ENCODE measurements at places on chromosomes 2 and 18.

- no peak for DNase-seq
Measured at GRCh38 chr2:21356086-21356856, 232.5 kb downstream of the TDRD15 start.

GRCh38 chr2:119544939-119545475, 758 bp downstream of the CFAP221 start:
- no peak for DNase-seq

DNA sequence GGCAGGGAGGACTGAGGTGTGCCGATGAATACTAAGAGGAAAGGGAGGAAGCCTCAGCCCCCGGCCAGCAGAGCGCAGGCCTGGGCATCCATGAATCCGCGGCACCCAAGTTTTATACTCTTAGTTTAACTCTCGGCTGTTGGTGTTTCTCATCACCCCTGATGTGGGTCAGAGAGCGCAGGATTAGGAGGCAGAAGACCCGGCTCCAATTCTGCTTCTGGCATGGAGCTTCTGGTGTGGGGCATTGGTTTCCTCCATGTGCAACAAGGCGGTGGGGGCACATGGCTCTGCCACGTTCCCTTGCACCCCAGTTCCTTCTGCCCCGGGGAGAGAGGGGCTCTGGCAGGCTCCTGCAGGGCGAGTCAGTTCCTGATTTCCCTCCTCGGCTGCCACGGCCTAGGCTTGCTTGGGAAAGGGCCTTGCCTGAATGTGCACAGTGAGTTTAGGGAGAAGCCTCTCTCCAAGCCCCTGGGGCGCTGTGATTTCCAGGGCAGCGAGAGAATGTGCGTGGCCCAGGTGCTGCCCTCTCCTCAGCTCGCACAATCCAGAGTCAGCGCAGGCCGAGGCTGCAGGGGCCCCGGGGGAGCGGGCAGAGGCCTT, 36.2 kb upstream of the DNMT3A start:
- DNase-seq, result no peak

GRCh38 chr2:100140582-100140981, 1.8 kb downstream of the AFF3 start:
- DNase-seq, result peak; percentile 25

- DNase-seq, result no peak
Measured at GRCh38 chr2:120682654-120683053, 53.0 kb upstream of the GLI2 start.

- no peak for DNase-seq
Measured at GRCh38 chr18:9740071-9740470, 32.0 kb downstream of the RAB31 start.

- no peak for DNase-seq
Measured at GRCh38 chr18:26336572-26336971, 110.3 kb downstream of the TAF4B start.

- DNase-seq, result no peak
Measured at GRCh38 chr2:149863227-149863626, 275.7 kb upstream of the MMADHC start.

GRCh38 chr2:116819355-116819754, 995.1 kb upstream of the DDX18 start:
- no peak for DNase-seq

- DNase-seq, result no peak
Measured at GRCh38 chr2:15599994-15600393, 8.3 kb downstream of the DDX1 start.

DNA sequence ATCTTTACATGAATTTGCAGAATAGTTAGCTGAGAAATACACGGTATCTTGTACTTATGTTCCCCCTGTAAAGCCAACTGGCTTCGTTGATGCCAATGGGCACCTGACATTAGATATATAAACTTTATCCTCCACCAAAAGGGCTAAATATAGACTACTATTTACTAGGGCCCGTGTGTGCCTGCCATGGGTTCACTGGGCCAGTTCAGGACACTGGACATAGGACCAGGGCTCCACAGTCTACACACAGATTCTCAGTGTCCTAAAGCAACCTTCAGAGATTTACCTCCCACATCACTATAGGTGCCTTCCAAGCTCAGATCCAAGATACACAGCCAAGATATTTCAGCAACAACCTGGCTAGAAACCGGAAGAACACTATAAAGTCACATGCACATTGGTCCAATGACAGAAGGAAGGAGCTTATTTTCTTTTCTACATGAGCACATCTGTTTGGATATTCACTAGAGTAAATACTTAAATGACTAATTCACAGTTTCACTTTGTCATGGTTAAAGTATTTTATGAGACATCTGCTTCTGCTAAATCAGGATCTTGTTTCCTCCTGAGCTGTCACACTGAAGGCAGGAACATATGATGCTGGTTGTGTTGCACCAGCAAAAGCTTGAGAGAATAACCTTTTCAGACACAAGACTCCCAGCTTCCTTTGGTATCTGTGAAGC, 95.1 kb downstream of the MYO5B start:
- DNase-seq, result no peak

DNA sequence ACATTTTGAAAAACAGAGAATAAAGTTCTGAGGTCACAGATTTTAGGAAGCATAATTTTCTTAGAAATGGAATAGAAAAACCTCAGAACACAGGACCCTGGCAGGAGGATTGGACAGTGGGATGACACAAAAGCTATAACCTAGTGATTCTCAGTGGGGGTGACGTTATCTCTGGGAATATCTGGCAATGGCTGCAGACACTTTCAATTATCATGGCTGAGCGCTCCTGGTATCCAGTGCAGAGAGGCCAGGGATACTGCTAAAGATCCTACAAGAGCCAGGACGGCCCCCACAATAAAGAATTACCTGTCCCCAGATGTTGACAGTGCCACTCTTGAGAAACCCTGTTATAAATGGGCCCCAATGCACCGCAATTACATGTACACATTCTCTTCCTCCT, 117.2 kb upstream of the SPRED2 start:
- no peak for DNase-seq

- DNase-seq, result no peak
Measured at GRCh38 chr2:1974397-1974796, 230.1 kb upstream of the PXDN start.

GRCh38 chr18:55012008-55012407, 52.7 kb upstream of the CCDC68 start:
- DNase-seq, result no peak

- no peak for DNase-seq
Measured at GRCh38 chr18:10732990-10733389, 207.2 kb downstream of the NAPG start.

DNA sequence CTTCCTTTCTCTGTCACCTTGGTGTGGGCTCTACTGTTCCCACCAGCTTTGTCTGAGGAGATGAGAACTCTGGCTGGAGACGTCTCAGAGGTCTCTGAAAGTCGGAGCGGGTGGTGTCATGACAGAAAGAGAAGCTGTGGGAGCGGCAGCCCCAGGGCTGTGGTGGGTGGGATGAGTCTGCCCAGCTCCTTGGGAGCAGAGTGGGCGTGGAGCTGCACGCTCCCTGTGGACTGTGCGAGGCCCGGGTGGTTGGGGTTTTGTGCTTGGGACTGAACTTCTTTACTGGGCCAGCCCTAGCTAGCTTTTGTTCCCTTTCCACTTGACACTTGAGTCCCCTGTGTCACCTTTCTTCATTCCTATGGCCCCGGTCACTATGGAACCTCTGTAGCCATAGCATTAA, 10.4 kb downstream of the TOGARAM2 start:
- DNase-seq, result no peak

GRCh38 chr2:207317378-207317984, 151.7 kb upstream of the KLF7 start:
- DNase-seq, result no peak

DNA sequence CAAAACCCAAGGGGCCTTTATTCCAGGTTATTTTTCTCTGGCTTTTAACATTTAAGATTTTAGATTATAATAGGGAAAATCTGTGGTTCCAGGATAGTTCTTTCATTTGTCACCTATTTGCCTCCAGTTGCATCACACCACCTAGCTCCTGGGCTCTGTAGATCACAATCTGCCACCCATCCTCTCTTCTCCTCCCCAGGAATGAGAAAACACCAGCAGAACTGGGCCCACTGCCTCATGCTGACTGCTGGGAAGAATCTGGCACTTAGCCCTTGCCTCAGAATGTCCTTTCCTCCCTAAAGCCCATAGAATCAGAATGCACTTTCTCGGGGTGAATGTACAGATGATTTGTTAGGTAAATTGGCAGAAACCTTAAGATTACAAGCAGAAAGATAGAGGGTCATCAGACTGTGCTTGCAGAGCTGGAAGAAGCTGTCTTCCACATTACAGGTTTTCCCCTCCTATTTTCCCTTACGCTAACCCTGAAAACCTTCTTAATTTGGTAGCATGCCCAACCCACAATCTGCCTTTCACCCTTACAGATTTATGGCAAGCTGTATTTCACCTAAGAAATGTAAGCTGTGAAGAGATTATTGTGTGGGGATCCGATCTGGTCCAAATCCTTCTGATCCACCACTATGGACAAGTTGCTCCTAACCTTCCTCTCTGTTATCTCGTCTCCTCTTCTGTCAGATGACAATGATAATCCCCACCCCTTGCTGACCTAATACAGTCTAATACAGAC, 72.6 kb downstream of the LRRC30 start:
- no peak for DNase-seq

DNA sequence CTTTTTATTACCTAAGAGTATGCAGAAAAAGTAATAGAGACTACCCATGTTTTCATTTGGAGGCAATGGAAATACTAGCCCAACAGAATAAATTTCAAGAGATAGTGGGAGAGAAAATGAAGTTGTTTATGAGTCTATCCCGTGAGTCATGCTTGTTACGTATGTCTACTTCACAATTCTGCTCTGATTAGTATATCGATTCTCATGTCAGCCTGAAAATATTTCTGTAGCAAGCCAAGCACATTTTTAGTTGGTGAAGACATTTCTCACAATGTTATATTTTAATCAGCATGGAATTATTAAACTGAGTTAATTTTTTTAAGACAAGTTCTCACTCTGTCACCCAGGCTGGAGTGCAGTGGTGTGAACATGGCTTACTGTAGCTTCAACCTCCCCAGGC, 346.1 kb downstream of the RPRM start:
- no peak for DNase-seq

- DNase-seq, result no peak
Measured at GRCh38 chr18:14075196-14075595, 57.0 kb downstream of the ZNF519 start.

DNA sequence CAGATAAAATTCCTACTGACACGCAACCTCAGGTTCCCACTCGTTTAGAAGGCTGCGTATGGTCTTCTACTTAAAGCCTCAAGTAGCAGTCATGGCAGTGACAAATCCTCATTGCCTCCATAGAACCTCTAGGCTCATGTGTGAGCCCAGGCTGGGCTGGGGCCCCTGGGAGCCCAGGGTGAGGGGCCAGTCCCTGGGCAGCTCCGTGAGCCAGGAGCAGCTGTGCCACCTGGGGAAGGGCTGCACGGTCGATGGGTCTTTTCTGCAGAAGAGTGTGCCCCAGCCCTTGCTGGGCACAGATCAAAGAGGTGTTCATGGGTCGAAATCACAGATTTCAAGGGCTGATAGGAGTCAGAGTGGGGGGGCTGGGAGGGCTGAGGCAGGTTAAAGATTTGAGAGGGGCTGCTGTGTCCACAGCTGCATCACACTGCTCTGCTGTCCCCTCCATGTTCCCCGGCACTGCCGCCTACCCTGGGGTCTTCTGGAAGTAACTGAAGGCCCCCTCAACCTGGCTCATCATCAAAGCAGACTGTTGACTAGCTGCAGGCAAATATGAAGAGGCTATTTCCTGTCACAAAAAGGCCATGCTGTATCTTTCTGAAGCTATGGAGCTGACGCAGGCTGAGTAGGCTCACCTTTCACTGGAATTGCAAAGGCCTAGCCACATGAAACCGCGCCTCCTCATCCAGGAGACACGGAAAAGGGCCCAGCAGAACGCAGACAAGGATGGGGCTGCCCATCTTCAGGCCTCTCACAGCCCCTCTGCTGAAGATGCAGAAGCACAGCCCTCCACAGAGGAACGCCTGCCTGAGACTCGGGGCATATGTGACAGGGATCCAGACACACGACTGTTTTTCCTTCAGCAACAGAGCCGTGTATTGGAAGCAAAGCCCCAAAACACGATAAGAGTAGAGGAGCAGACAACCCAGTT, 35.7 kb upstream of the ALPP start:
- no peak for DNase-seq

DNA sequence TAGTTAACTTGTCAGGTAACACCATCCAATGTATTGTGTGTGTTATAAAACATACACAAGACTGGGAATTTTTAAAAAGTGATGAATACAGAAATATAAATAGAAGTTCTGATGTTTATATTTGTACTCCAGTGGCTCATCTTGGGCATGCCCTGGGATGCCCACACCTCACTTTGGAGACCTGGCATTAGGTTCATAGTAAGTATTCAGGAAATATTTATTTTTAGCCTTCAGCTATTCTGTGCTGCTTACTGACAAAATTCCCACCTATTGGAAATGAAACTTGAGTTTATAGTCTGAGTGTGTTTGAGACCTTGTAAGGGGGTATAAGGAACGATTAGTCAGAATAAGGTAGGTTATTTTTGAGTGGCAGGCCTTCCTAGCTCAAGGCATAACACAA, 67.5 kb downstream of the MYO1B start:
- no peak for DNase-seq

GRCh38 chr2:67389286-67389685, 7.8 kb upstream of the ETAA1 start:
- no peak for DNase-seq

DNA sequence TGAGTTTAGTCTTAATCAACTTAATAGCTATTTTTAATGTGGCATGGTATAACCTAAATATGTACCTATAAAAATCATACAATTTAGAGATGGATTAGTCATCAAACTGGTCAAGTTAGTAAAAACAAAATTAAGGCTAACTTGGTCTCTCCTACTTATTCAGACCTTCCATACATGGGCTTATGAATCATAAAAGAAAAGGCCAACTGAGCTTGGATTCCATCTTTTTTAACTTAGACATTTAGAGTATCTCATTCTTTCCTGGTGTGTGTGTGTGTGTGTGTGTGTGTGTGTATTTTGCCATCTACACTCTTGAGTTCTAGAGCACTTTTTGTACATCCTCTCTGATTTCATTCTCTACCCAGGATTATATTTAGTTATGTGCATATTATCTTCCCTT, 637.5 kb downstream of the PLCL1 start:
- DNase-seq, result no peak

GRCh38 chr2:10661846-10662245, 27.9 kb downstream of the NOL10 start:
- no peak for DNase-seq

GRCh38 chr2:24209389-24210105, 34.7 kb downstream of the FAM228A start:
- no peak for DNase-seq

DNA sequence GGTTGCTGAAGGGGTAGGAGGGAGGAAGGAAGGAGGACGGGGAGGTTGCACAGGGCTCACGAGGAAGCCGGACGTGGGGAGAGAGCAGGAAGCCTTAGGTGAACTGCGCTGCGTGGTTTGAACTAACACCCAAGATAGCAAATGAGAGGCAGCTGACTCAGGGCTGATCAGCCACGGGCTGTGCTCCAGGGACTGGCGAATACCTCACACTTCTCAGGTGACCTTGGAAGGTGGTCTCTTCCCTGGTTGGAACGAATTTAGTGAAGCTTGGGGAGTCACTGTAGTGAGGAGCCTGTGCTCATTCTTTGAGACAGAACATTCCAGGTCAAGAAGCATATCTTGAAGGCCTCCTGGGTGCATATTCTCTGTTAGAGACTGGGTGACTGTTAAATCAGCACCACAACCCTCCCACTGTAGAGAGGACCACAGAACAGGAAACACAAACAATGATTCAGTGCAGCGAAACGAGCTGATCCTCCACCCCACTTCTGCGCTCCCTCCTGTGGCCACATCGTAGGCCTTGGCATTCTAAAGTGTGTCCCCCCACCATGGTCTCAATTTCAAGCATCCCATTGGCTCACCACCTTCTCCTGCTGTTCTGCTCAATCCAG, 33.8 kb downstream of the TOGARAM2 start:
- DNase-seq, result peak; percentile 62

- DNase-seq, result no peak
Measured at GRCh38 chr18:80006724-80007123, 18.4 kb upstream of the TXNL4A start.
